ENCODE measurements at places on chromosomes 5 and 9.

- H3K4me3 ChIP-seq = no peak overlapping the region
- no peak for DNase-seq
- no peak overlapping the region for H3K27ac ChIP-seq
- no peaks in the 10 kb centered on the region for H3K27me3 ChIP-seq
Observed at GRCh38 chr5:17378346-17378997, 119.6 kb upstream of the TAF11L2 start.

- no peaks in the 10 kb centered on the region for H3K4me1 ChIP-seq
- no peaks in the 10 kb centered on the region for H3K27me3 ChIP-seq
- H3K4me3 ChIP-seq = no peak overlapping the region
- DNase-seq = no peak
- H3K36me3 ChIP-seq = peaks cover 48% of the 10 kb centered on the region
- no peak overlapping the region for H3K27ac ChIP-seq
Observed at GRCh38 chr5:139417214-139417613, 13.3 kb upstream of the SPATA24 start.

GRCh38 chr5:50898966-50899365 is 232.5 kb downstream of the PARP8 start:
- no peaks in the 10 kb centered on the region for H3K27me3 ChIP-seq
- no peak for DNase-seq
- H3K4me3 ChIP-seq = no peak overlapping the region
- H3K36me3 ChIP-seq = no peaks in the 10 kb centered on the region
- no peak overlapping the region for H3K27ac ChIP-seq
- H3K4me1 ChIP-seq = no peaks in the 10 kb centered on the region

- H3K27ac ChIP-seq = no peak overlapping the region
- no peaks in the 10 kb centered on the region for H3K27me3 ChIP-seq
- DNase-seq = no peak
Observed at GRCh38 chr5:14190194-14191164, 47.3 kb downstream of the TRIO start.

DNA sequence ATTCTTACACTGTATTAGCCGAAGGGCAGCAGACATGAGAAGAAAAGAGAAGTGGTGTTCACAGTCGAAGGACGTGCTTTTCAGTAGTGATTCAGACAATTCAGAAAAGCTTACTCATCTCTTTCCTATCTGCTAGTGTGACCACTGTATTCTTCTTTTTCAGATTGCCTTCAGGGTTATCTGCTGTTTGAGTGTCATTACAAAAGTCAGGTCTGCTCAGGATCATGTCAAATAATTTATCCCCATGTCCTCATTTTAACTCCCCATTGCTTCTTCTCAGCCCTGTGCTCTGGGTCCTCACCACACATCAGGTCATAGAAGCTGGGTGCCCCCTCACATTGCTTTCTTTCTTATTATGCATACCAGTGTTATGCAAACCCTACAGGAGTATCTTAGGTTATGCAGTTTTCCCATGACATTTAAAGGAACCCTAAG is 394.0 kb downstream of the CETN3 start:
- H3K4me3 ChIP-seq = no peak overlapping the region
- H3K4me1 ChIP-seq = peaks cover 4% of the 10 kb centered on the region
- H3K36me3 ChIP-seq = no peaks in the 10 kb centered on the region
- DNase-seq = no peak
- no peaks in the 10 kb centered on the region for H3K27me3 ChIP-seq
- no peak overlapping the region for H3K27ac ChIP-seq

GRCh38 chr9:2060424-2060823 is 45.3 kb downstream of the SMARCA2 start:
- DNase-seq = no peak
- H3K27me3 ChIP-seq = no peaks in the 10 kb centered on the region
- no peak overlapping the region for H3K27ac ChIP-seq
- peaks cover under 1% of the 10 kb centered on the region for H3K4me1 ChIP-seq
- no peak overlapping the region for H3K4me3 ChIP-seq

GRCh38 chr5:50763351-50763750 is 96.9 kb downstream of the PARP8 start:
- no peak overlapping the region for H3K4me3 ChIP-seq
- H3K27ac ChIP-seq = no peak overlapping the region

DNA sequence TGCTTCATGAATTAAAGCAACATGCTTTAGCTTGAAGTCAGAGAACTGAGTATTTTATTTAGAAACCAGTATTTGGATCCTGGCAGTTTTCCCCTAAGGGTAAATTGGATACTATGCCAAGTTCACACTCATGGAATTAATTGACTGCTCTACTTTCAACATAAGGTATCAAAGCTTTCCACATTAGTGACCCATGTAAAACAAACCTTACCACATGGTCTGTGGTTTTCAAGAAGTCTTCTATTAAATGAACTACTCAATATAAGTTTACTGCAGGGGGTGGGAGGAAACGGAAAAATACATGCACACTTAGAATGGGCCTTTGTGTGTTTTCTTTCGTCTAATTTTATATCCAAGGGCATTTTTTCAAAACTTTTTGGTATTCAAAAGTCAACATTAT is 232.0 kb upstream of the FBXL7 start:
- H3K36me3 ChIP-seq = no peaks in the 10 kb centered on the region
- H3K27ac ChIP-seq = no peak overlapping the region
- no peak overlapping the region for H3K4me3 ChIP-seq

DNA sequence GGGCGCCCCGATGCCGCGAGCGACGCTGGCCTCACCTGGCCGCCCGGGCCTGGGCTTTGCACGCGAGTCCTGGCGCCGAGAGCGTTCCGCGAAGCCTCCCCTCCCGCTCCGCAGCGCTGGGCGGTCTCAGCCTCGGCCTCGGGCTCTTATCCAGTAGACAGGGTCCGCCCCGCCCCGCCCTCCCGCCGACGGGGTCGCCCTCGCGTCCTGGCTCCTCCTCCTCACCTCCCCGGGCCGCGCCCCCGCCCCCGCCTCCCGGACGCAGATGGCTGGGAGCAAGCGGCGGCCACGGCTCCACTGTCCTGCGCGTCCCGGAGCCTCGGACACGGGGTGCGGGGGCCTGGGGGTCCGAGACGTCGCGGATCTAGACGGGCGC is at the start of gene SLC6A3:
TSS of gene SLC6A3 (minus strand) at position 128 of the 376 bp plus-strand sequence. CDS start 2,243 bp downstream, outside the sequence.
- DNase-seq = peak; percentile 91
- H3K4me3 ChIP-seq = peak within 1 kb of the TSS; percentile 82
- no peaks in the 10 kb centered on the region for H3K4me1 ChIP-seq
- H3K27me3 ChIP-seq = peaks cover 38% of the 10 kb centered on the region

DNA sequence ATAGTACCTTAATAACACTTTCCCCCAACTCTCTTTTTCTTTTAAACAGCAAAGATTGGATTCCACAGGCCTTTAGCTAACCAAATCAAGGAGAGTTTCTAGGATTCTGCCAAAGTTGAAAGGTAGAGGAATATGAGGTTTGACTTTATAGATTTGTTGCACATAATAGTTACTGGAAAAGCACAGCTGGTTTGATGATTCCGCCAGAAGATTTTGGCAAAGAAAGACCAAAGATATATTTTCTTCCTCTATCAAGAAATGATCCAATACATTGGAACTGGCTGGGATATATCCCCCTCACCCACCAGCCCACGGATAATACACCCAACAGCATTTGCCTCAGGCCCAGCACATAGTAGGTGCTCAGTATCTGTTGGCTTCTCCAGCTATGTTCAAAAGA is 289.8 kb downstream of the EBF1 start:
- H3K27ac ChIP-seq = no peak overlapping the region
- no peaks in the 10 kb centered on the region for H3K27me3 ChIP-seq
- H3K4me1 ChIP-seq = peaks cover 2% of the 10 kb centered on the region
- H3K4me3 ChIP-seq = no peak overlapping the region

DNA sequence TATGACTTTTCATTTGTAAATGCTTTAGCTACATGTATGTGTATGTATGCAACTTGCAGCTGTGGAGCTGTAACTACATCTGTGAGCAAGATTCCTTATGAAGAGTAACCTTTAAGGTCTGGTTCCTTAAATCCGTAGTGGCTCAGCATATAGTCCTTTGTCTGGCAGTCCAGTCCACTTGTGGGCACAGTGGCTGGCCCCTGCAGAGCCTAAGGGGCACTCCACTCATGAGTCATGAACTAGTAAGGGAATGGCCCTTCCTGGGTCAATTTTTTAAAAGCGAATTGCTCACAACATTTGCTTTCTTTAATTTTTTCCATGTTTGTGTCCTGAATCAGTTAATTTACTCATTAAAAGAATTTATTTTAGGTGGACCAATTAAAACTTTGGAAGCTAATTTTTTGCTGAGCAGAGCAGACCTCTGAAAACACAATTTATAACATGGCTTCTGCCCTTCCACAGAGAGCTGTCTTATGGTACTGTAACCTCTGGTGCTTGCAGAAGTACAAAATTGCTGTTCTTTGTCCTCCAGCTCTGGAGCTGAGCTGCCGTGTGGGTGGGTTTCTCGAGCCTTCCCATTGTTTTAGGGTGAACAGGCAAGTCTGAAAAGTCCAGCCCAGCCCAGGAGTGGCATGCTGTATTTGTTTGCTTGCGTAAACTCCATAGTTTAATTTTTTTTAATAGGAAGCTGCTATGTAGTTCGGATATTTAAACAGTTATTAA is 110.1 kb downstream of the MVB12B start:
- no peaks in the 10 kb centered on the region for H3K27me3 ChIP-seq
- H3K27ac ChIP-seq = no peak overlapping the region
- no peak for DNase-seq
- no peaks in the 10 kb centered on the region for H3K36me3 ChIP-seq

- no peak overlapping the region for H3K4me3 ChIP-seq
- no peak overlapping the region for H3K27ac ChIP-seq
- H3K4me1 ChIP-seq = peaks cover 2% of the 10 kb centered on the region
- DNase-seq = no peak
- no peaks in the 10 kb centered on the region for H3K27me3 ChIP-seq
- peaks cover 39% of the 10 kb centered on the region for H3K36me3 ChIP-seq
Observed at GRCh38 chr9:106964822-106965525, 102.0 kb downstream of the ZNF462 start.

DNA sequence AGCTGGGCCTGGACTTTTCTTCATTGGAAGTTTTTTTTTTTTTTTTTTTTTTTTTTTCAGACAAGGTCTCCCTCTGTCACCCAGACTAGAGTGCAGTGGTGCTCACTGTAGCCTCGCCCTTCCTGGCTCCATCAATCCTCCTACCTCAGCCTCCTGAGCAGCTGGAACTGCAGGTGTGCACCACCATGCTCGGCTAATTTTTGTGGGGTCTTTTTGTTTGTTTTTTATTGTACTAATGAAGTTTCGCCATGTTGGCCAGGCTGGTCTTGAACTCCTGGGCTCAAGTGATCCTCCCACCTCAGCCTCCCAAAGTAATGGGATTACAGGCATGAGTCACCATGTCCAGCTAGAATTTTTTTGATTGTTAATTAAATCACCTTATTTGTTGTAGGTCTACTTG is 3.6 kb downstream of the DNAJC18 start:
- H3K4me1 ChIP-seq = peaks cover 2% of the 10 kb centered on the region
- no peak overlapping the region for H3K27ac ChIP-seq
- H3K4me3 ChIP-seq = no peak overlapping the region
- H3K36me3 ChIP-seq = peaks cover 33% of the 10 kb centered on the region

DNA sequence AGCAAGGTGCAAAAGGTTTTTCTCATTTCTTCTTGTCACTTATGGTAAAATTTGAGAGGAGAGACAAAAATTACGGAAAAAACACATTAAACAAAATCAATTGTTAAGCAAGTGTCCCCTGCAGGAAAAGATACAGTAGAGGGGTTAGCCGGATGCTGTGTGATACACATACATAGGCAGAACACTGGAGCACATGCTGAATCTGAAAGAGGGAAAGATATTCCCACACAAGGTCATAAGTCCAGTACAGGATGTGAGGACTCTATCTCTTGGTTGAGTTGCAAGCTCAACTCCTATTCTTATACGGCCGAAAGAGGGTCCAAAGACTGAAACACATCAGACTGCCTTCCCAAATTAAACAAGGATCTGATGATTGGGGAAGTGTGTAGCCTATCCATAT is 427.5 kb upstream of the NUDT12 start:
- no peaks in the 10 kb centered on the region for H3K27me3 ChIP-seq
- no peak overlapping the region for H3K27ac ChIP-seq
- no peak overlapping the region for H3K4me3 ChIP-seq
- no peak for DNase-seq
- no peaks in the 10 kb centered on the region for H3K4me1 ChIP-seq

- no peaks in the 10 kb centered on the region for H3K36me3 ChIP-seq
- H3K27ac ChIP-seq = no peak overlapping the region
- no peaks in the 10 kb centered on the region for H3K27me3 ChIP-seq
- H3K4me1 ChIP-seq = no peaks in the 10 kb centered on the region
- DNase-seq = peak; percentile 84
Observed at GRCh38 chr9:136847826-136848392, 1.3 kb upstream of the PHPT1 start.

DNA sequence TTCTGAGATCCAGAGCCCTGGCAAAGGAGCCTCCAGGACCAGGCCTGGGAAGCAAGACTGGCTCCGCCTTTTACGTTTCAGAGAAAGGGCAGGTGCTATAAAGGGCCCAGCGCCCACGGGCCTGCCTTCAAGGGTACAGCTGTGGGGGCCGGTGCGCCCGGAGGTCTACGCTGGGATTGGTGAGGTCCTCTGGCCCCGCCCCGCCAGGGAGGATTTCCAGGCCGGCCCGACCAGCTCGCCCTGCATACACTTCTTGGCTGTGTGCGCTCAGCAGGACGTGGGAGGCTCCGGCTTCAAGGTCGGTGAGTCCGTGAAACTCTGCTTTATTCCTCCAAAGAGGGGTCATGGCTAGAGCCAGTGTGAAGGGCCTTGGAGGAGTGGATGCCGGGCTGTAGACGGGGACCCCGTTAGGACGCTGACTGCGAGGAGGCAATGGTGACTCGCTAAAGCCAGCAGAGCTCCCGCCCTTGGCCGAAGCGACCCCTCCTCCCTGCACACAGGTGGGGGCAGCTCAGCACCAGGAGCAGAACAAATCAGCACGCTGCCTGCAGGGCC is at the start of gene CKMT2:
TSS of gene CKMT2 (plus strand) at position 243 of the 555 bp plus-strand sequence. CDS start 17,811 bp downstream, outside the sequence.
- H3K4me1 ChIP-seq = peaks cover 3% of the 10 kb centered on the region
- peak; percentile 95 for DNase-seq
- no peak within 1 kb of the TSS for H3K27ac ChIP-seq
- peak within 1 kb of the TSS; percentile 84 for H3K4me3 ChIP-seq
- H3K27me3 ChIP-seq = no peaks in the 10 kb centered on the region

- peak; percentile 43 for DNase-seq
- H3K4me1 ChIP-seq = no peaks in the 10 kb centered on the region
- no peak overlapping the region for H3K27ac ChIP-seq
- no peak overlapping the region for H3K4me3 ChIP-seq
Observed at GRCh38 chr5:63878788-63879187, 83.5 kb downstream of the HTR1A start.

GRCh38 chr5:74290634-74291241 is 349.8 kb downstream of the ENC1 start:
- no peaks in the 10 kb centered on the region for H3K27me3 ChIP-seq
- H3K36me3 ChIP-seq = no peaks in the 10 kb centered on the region
- no peak for DNase-seq
